Liver (tissue), 10 donors: ENCODE measurements at places on chromosomes 16 and 17. TPM values are rescaled to one million over a fixed set of nuclear protein-coding genes. Genes with fewer than 3 reads are reported as not detected.

TNFRSF17 gene
- 0.28 TPM for total RNA-seq

MPV17L gene
- 12.0 TPM for total RNA-seq

ADAD2 gene
- total RNA-seq, result 0.33 TPM

DNA sequence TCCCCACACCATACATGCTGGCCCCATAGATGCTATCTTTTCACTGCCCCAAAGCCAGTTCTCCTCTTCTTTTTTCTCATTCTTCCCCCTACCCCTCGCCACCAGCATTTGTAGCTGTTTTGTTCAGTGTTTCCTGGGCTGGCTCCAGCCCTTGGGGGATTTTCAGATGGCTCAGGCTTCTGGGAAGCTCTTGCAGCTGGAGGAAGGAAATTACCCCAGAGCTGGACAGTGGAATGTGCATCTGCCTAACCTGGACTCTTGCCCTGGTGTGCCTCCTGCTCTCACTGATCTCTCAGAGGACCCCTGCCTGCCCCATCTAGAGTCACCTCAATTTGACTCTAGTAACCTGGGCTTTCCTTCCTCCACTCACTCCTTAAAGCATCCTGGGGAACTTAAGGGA lies 82.8 kb downstream of the MYH13 start:
- DNase-seq, result no peak

DNA sequence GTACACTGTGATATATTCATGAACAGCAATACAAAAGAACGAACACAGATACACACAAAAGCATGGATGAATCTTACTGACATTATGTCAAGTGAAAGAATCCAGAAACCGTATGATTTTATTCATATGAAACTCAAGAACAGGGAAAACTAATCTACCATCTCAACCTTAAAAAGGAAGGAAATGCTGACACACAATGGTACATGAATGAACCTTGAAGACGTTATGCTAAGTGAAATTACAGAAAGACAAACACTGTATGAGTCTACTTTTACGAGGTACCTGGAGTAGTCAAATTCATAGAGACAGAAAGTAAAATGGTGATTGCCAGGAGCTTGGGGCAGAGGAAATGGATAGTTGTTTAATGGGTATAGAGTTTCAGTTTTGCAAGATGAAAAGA lies 8.7 kb upstream of the PRKCB start:
- DNase-seq, result no peak

SYNGR3 gene
- 0.17 TPM for total RNA-seq

GRCh38 chr16:57043248-57043647 lies 49.1 kb upstream of the CPNE2 start:
- DNase-seq, result no peak

KRT13 gene
- total RNA-seq, result 3.7 TPM

DNA sequence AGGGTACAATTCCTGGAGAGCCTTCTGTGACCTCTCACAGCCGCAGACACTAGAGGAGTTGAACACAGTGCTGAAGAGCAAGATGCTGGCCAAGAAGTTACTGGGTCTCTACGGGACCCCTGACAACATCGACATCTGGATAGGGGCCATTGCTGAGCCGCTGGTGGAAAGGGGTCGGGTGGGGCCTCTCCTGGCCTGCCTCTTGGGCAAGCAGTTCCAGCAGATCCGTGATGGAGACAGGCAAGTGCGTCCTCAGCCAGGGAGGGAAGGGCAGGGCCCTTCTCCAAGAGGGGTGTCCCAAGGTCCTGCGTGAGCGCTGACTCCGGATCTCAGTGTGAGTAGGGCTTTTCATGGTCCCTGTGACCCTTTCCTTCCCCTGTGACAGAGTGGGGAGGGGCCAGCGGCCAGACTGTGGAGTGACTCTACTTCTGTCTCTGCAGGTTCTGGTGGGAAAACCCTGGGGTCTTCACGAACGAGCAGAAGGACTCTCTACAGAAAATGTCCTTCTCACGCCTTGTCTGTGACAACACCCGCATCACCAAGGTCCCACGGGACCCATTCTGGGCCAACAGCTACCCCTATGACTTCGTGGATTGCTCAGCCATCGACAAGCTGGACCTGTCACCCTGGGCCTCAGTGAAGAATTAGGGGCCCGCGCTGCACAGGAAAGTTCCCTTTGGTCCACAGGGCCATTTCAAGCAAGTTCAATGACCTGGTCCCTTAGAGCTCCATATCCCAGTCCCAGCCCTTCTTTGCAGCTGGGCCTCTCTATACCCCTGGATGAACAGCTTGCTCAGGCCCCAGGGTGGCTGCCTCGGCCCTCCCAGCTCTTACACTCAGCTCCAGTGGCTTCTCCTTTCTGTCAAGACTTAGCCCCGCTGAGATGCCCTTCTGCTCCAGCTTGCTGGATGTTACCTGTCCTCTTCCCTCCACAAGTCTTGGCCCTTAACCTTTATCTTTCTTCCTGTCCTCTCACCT lies 13.1 kb downstream of the MPO start:
- DNase-seq, result peak; percentile 25

DNA sequence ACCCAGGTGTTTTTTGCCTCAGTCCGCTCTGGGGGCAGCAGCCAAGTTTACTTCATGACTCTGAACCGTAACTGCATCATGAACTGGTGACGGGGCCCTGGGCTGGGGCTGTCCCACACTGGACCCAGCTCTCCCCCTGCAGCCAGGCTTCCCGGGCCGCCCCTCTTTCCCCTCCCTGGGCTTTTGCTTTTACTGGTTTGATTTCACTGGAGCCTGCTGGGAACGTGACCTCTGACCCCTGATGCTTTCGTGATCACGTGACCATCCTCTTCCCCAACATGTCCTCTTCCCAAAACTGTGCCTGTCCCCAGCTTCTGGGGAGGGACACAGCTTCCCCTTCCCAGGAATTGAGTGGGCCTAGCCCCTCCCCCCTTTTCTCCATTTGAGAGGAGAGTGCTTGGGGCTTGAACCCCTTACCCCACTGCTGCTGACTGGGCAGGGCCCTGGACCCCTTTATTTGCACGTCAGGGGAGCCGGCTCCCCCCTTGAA lies 2.1 kb upstream of the C17orf107 start:
- no peak for DNase-seq

- DNase-seq, result no peak
Measured at GRCh38 chr17:29079887-29080286, 36.9 kb downstream of the PIPOX start.

DNA sequence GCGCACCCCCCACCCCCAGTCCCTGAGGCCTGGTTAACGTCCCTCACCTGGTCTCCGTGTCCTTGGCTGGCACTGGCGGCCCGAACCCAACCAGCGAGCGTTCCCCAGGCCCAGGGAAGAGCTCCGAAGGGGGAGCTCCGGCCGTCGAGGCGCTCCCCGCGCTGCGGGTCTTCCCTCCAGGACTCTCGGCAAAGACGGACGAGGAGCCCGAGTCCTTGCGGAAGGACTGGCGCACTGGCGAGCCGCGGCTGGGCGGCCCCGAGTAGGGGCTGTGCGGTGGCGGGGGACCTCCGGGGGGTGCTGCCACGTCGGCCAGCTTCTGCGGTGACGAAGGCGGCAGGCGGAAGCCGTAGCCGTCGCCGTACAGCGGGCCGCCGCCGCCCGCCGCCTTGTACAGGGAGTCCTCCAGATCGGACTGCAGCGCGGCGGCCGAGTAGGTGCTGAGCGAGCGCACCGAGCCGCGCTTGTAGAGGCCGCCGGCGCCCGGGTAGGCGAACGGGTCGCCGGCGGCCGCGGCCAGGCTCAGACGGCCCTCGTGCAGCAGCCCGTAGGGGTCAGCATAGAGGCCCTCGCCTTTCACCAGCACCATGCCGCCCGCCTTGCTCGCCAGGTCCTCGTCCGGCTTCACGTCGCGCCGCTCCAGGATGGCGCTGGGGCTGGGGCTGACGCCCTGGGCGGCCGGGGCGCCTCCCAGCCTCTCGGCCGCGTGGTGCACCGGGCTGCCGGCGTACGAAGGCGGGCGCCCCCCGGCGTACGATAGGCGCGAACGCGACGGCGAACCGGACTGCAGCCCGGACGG lies 44.1 kb downstream of the SRCIN1 start:
- no peak for DNase-seq

GRCh38 chr16:30929167-30929566 lies 5.8 kb downstream of the FBXL19 start:
- DNase-seq, result no peak

- DNase-seq, result no peak
Measured at GRCh38 chr17:73791631-73792030, 147.4 kb upstream of the SDK2 start.

KRTAP3-2 gene
- total RNA-seq, result not detected

DNA sequence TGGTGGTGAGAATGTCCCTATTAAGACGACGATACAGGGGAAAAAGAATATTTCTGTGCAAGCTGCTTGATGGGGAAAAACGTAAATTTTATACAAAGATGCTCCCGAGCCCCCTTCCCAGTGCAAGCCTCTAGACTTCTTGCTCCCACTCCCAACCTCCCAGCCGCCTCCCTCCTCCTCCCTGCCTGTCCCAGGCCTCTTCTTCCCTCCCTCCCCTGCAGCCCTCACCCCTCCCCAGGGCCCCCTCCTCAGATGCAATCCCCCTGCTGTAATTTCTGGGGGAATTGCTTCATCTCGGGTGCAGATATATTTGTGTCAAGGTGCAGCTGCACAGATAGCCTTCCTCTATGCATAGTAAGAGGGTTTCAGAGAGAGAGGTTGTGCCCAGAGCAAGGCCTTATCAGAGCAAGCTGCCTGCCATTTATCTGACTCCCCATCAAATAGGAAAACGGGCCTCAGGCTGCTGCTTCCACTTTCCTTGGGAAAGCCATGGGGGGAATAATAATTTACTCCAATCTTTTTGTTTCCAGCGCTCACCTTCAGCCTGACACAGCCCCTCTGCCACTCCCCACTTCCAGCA lies 47.4 kb upstream of the LHX1 start:
- no peak for DNase-seq

- DNase-seq, result no peak
Measured at GRCh38 chr17:31198026-31198425, 99.0 kb downstream of the OMG start.

DNA sequence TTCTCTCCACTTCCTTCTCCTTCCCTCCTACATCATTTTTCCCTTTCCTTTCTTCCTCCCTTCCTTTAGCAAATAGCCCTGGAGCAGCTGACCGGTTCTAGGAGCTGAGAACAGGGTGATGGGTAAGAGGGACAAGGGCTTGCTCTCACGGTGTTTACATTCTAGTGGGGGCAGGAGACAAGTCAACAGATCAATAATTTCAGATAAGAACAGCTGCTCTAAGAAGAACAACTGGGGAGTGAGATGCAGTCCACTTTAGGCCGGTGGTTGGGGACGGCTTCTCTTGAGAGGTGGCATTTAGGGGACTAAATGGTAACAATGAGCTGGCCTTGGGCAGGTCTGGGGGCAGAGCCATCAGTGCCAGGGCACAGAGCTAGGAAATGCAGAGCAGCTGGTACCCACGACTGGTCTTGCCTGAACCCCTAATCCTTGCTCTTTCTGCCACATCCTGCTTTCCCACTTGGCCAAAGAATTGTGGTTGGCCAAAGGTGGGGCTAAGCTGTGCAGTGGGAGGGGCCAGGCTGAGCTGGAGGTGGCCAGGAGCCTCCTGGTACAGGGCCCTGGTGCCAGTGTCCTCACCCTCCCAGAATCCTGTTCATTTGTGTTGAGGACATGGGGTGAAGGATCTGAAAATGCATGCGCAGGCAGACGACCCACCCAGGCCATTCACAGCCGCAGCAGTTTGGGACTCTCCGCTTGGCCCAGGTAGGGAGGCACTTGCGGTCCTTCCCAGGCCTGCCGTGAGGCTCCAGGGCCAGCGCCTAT lies 17.7 kb downstream of the CBX4 start:
- DNase-seq, result no peak

- DNase-seq, result no peak
Measured at GRCh38 chr17:1299552-1300370, 20.3 kb downstream of the TRARG1 start.

CYLD gene
- 16.5 TPM for total RNA-seq

MILR1 gene
- total RNA-seq, result 2.5 TPM

- no peak for DNase-seq
Measured at GRCh38 chr17:48726916-48727286, 1.6 kb downstream of the HOXB13 start.

DNA sequence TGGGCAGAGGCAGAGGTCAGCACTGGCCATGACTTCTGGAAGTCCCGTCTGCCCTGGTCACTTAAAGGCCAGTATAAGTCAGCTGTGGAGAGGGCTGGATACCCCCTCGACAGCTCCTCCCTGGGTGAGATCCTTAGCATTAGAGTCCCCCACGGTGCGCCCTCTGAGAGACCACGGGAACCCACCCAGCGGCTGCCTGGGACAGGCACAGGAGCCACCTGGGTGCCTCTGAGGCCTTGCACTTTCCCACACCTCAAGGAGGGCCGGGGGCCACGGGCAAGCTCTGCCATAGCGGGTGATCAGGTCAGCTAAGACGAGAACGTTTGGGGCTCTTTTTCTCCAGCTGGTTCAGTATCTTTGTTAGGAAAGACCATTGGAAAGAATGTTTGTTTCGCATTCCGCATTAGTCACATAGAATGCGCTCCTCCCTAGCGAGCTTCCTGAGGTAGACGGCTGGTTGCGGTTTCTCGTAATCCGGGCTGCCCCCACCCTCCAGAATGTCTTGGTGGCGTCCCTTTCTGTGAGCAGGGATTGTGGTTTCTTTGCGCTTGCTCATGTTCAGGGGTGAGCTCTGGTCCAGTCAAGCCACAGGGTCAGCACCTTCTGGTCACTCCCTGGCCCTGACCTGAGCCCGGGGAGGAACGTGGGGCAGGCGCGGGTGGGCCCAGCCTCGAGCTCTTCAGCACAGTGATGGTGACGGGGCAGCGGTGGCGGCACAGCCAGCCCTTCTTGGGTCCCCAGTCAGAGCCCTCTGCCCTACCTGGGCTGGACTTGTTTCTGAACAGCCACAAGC lies 25.2 kb downstream of the NME3 start:
- DNase-seq, result no peak

- no peak for DNase-seq
Measured at GRCh38 chr17:79261355-79262072, 186.9 kb downstream of the ENGASE start.

GRCh38 chr17:47165137-47165536 lies 24.0 kb downstream of the CDC27 start:
- DNase-seq, result no peak

TLCD3B gene
- 0.65 TPM for total RNA-seq

HIGD1B gene
- not detected for total RNA-seq

DNA sequence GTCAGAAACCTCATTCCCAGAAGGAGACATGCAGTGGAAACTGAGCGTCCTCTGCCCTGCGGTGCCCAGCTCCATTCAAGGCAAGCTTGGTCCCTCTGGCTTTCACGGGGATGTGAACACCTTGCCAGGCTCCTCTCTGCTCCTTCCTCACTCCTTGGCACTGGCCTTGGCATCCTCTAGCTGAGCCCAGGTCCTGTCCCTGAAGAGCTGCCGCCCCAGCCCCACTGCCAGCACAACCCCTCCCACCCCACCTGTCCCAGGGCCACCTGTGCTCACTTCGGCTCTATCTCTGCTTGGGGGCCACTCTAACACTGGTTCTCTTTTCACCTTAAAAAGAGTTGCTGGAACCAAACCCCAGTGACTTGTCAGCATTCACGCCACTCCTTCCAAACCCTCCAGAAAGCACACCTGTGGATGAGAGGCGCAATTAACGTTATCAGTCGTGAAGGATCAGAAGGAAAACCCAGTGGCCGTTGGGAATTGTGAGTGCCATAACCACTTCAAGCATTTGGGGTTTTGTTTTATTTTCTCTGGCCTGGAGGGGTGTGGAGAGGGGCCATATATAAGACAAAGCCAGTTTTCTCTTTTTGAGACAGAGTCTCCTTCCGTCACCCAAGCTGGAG lies 103.7 kb downstream of the AXIN2 start:
- no peak for DNase-seq
